ENCODE measurements at places on chromosomes 4 and X. TPM values are rescaled to one million over a fixed set of nuclear protein-coding genes. Genes with fewer than 3 reads are reported as not detected.

The WDR17 gene
- total RNA-seq = 1.4 TPM

The POU4F2 gene
- not detected for total RNA-seq

The EFHC2 gene
- 0.95 TPM for total RNA-seq

The FOXR2 gene
- not detected for total RNA-seq

The ETNPPL gene
- not detected for total RNA-seq

The SCML1 gene
- 5.5 TPM for total RNA-seq

The SHROOM4 gene
- total RNA-seq = 0.47 TPM

The UGT2B15 gene
- not detected for total RNA-seq

The NPFFR2 gene
- not detected for total RNA-seq

The ADGRG2 gene
- total RNA-seq = under 0.01 TPM

The ENPP6 gene
- 0.17 TPM for total RNA-seq

The FAM241A gene
- 0.69 TPM for total RNA-seq
